Peyer's patch (tissue), 4 donors: ENCODE measurements at places on chromosomes 1 and 21. TPM values are rescaled to one million over a fixed set of nuclear protein-coding genes. Genes with fewer than 3 reads are reported as not detected.
A peak's percentile ranks its signal among the peaks of the same experiment; 100 is the strongest.

Gene TSPEAR
- 0.47 TPM for total RNA-seq

DNA sequence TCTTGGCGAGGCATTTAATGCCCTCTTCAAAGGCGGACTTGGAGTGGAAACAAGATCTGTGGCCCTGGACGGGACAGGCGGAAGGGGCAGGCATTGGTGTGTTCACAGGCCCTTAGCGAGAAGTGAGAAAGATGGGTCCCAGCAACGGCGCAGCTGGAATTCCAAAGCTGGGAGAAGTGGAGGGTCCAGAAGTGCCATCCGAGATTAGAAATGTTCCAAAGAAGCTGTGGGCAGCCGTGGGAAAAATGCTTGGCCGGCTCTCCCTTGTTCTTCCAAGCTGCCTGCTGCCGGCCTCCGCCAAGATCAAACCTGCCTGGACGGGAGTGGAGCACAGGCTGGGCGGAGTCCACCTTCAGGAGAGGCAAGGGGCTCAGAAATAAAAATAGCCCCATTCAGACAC, 69.4 kb upstream of the ACTRT2 start:
- H3K27me3 ChIP-seq: no peaks in the 10 kb centered on the region
- H3K36me3 ChIP-seq: no peaks in the 10 kb centered on the region
- H3K4me1 ChIP-seq: no peaks in the 10 kb centered on the region
- no peak for DNase-seq

- H3K27ac ChIP-seq: no peak overlapping the region
- no peaks in the 10 kb centered on the region for H3K4me1 ChIP-seq
- H3K4me3 ChIP-seq: no peak overlapping the region
- no peak for DNase-seq
These were observed 72.6 kb downstream of the TTC3 start for GRCh38 chr21:37145635-37146111.

DNA sequence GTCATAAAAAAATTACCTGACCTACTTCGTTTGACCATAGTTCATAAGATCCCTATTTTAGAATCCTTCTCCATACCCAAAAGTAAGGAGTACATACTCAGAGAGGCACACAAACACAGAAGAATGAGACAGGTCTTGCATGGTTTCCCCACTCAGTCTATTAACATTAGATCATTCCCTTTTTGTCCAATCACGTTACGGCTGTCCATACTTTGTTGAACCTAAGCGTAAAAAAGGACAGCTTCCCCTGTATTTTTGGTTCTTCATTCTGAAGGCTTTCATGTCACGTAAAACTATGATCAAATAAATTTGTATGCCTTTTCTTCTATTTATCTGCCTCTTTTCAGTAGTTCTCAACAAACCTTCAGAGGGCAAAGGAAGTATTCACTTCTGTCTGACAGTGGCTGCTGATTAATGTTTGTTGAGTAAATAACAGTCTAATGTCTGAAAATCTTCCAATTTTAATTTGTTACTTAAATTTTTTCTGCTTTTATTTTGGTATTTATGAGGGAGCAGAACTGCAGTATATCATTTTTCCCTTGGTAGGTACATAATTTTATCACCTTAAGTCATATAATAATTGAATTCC, 16.4 kb downstream of the PKN2 start:
- H3K4me3 ChIP-seq: no peak overlapping the region
- no peaks in the 10 kb centered on the region for H3K27me3 ChIP-seq
- H3K36me3 ChIP-seq: no peaks in the 10 kb centered on the region
- no peaks in the 10 kb centered on the region for H3K4me1 ChIP-seq
- no peak overlapping the region for H3K27ac ChIP-seq
- no peak for DNase-seq

Gene IGSF9
- total RNA-seq: 48.5 TPM

Gene FAM43B
- not detected for total RNA-seq

Gene C8B
- total RNA-seq: not detected

Gene NR5A2
- total RNA-seq: 179 TPM

DNA sequence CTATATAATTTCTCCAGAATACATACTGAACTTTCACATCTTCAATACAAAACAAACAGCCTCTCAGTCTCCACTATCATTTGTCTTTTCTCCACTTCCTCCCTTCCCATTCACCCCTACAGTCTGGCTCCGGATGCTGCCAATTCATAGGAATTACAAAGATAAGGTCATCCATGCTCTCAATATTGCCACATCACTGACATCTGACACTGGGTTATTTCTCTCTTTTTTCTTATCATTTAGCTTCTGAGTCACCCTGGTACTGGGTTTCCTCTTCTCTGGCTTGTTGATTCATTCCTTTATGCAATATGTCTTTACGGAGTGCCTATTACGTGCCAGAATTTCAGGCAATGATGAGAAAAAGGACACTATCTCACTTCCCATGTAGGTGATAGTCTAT, 3.1 kb upstream of the SH3BP5L start:
- H3K27ac ChIP-seq: no peak overlapping the region
- no peak for DNase-seq
- no peaks in the 10 kb centered on the region for H3K27me3 ChIP-seq

- no peaks in the 10 kb centered on the region for H3K4me1 ChIP-seq
- no peak for DNase-seq
- H3K4me3 ChIP-seq: no peak overlapping the region
These were observed 24.1 kb upstream of the ABCG1 start for GRCh38 chr21:42194863-42195262.

DNA sequence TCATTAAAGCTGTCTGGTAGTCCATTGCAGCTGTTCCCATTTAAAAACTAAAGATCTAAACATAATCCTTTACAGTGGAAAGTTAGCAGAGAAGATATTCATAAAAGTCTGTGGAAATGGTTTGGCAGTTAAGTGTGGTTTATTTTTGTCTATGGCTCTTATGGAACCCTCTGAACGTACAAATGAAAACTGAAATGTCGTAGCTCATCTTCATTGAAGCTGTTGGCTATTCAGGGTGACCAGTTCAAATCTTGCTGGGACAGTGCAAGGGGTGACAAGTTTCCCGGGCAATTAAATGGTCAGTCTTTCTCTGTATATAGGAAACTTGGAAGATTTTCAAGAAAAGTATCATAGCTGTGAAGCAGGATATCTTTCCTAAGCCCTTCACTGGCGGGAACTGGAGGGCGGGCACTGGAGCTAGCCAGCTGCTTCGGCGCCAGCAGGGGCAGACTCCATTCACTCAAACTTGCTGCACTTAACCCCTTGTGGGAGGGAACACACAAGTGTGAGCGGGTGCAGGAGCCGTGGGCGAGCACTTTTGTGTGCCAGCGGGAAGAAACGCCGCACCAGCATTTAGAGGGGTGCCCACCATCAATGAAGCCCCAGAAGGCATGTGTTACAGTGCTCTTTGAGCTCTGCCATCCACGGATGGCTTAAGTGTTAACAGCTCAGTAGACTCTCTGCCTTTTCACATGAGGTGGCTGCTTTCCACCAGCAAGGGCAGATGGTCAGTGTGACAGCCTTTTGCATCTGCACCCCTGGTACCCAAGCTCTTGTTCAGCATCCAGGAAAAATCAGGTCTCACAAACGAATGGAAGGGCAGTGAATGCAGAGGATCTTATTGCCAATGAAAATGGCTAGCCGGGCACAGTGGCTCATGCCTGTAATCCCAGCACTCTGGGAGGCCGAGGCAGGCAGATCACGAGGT, 232.1 kb upstream of the KAZN start:
- no peak overlapping the region for H3K27ac ChIP-seq
- H3K36me3 ChIP-seq: no peaks in the 10 kb centered on the region
- H3K27me3 ChIP-seq: no peaks in the 10 kb centered on the region
- H3K4me3 ChIP-seq: no peak overlapping the region

- no peak overlapping the region for H3K4me3 ChIP-seq
- H3K4me1 ChIP-seq: no peaks in the 10 kb centered on the region
- no peaks in the 10 kb centered on the region for H3K36me3 ChIP-seq
- H3K27ac ChIP-seq: no peak overlapping the region
- H3K27me3 ChIP-seq: no peaks in the 10 kb centered on the region
These were observed 24.6 kb downstream of the XCL1 start for GRCh38 chr1:168601051-168601450.

DNA sequence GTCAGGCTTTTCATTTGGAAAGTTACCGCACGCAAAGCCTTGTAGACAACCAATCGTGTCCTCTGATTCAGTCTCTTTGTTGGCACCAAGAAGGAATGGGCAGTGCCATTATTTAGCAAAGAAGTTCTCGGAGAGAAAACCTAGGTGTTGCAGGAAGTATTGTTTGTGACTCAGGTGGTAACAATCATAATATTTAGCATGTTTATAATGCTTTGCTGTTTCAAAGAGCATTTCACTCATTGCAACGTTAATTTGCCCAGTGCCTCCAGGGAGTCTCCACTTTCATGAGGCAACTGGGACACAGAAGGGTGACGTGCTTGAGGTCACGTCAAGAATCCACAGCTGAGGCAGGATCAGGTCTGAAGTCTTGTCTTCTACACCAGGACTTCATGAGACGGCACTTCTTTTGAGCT, 31.4 kb downstream of the STPG1 start:
- no peak overlapping the region for H3K27ac ChIP-seq
- no peak overlapping the region for H3K4me3 ChIP-seq
- DNase-seq: no peak
- H3K27me3 ChIP-seq: no peaks in the 10 kb centered on the region
- H3K4me1 ChIP-seq: no peaks in the 10 kb centered on the region

DNA sequence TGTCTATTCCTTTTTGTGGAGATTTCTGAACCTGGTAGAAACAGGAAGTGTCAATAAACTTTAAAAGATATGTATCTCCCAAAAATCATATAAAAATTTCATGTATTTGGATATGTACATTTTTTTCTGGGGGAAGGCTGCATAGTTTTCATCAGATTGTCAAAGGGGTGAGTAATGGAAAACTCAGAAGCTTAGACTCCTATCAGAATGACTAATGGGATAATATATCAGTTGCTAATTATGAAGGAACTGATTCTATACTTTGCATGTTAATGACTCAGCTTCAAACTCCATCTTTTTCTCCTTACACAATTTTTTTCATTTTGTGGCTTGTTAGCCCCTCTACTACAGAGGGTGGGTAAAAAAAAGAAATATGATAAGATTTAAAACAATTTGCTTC, 55.9 kb downstream of the GON4L start:
- no peaks in the 10 kb centered on the region for H3K4me1 ChIP-seq
- no peaks in the 10 kb centered on the region for H3K36me3 ChIP-seq
- DNase-seq: no peak
- no peaks in the 10 kb centered on the region for H3K27me3 ChIP-seq
- no peak overlapping the region for H3K27ac ChIP-seq

DNA sequence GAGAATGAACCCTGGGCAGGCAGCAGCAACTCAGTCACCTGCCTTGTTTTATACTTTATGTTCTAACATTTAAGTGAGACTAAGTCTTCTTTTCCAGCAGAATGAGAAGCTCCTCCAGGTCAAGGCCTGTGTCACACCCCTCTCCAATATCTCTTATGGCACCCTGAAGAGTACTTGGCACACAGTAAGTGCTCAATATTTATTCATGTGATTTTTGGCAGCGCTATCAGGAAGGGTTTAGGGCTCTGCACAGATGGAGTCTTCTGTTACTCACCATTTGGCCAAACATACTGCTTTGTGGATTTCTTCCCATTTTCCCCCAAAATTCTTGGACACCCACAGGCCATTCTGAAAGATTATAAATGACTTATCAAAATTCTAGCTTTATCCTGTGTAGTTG, 43.8 kb upstream of the MYBPHL start:
- H3K4me3 ChIP-seq: no peak overlapping the region
- no peaks in the 10 kb centered on the region for H3K27me3 ChIP-seq
- no peaks in the 10 kb centered on the region for H3K4me1 ChIP-seq
- DNase-seq: no peak

GRCh38 chr1:180947499-180947885, 34.8 kb downstream of the KIAA1614 start:
- no peak for DNase-seq
- no peaks in the 10 kb centered on the region for H3K4me1 ChIP-seq
- H3K36me3 ChIP-seq: no peaks in the 10 kb centered on the region
- no peak overlapping the region for H3K4me3 ChIP-seq

DNA sequence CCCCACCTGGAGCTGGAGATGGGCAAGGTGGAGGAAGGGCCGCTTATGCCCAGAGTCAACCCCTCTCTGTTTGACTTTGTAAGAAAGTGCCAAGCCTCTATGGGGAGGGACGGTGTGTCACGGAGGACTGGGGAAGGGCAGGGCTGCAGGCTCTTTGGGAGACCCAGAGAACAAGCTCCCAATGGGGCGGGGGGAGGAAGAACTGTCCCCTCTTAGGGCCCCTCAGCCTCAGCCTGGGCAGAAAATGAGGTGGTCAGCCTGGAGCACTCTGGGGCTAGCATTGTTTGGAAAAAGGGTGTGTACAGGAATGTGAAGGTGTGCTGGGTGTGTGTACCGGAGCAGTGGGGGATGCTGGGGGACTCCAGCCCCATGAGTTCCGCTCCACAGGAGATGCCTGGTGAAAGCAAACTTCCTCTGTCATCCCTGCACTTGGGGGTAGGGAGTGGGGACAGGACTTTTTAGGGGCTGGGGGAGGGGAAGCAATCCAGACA, 1.2 kb upstream of the INAVA start:
- peak; percentile 63 for DNase-seq
- peaks cover 4% of the 10 kb centered on the region for H3K4me1 ChIP-seq
- peaks cover 12% of the 10 kb centered on the region for H3K36me3 ChIP-seq
- H3K27me3 ChIP-seq: no peaks in the 10 kb centered on the region
- no peak overlapping the region for H3K27ac ChIP-seq

DNA sequence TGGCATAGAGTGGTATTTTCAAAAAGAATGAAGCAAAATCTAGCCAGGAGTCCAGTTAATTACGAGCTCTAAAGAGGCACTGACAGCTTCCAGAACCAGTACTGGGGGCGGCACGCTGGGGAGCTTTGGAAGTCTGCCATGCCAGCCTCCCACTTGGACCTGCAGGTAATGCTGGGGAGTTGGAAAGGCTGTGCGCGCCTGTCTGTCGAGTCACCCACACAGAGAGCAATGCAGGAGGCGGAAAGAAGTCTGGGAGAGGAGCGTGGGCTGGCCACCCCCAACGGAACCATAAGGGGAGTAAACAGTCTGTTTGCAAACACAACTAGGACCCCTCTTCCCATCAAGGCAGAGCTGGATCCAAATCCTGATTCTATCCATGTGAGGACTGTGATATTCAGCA, 84.5 kb downstream of the BEND5 start:
- DNase-seq: no peak
- H3K4me1 ChIP-seq: no peaks in the 10 kb centered on the region
- H3K36me3 ChIP-seq: no peaks in the 10 kb centered on the region

Gene GNG4
- 9.1 TPM for total RNA-seq

DNA sequence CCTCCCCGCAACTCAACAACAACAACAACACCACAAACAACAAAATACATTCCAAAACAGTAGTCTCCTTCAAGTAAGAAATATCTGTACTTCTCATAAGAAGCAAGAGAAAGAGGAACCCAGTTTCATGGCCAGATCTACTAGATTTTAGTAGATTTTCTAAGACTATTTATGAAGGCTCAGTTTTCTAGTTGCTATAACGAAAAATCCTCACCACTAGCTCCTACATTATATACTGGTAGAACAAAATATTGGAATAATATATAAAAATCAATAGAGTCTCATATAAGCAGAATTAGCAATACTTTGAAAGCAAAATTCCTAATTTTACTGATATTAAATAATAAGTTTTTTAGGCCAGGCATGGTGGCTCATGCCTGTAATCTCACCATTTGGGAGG, 86.9 kb downstream of the LYST start:
- no peaks in the 10 kb centered on the region for H3K27me3 ChIP-seq
- no peak overlapping the region for H3K4me3 ChIP-seq
- no peak overlapping the region for H3K27ac ChIP-seq

- no peak overlapping the region for H3K4me3 ChIP-seq
- no peaks in the 10 kb centered on the region for H3K27me3 ChIP-seq
- H3K27ac ChIP-seq: no peak overlapping the region
- DNase-seq: no peak
These were observed 50.6 kb upstream of the MRPS6 start for GRCh38 chr21:34022627-34023335.

- no peak overlapping the region for H3K4me3 ChIP-seq
- DNase-seq: no peak
- H3K4me1 ChIP-seq: no peaks in the 10 kb centered on the region
- no peak overlapping the region for H3K27ac ChIP-seq
These were observed 59.5 kb downstream of the DENND1B start for GRCh38 chr1:197715806-197716205.

Gene CLEC20A
- not detected for total RNA-seq
